ENCODE measurements at places on chromosomes 6 and 20.

- no peak for DNase-seq
Measured at GRCh38 chr20:12717061-12717460, 291.7 kb upstream of the SPTLC3 start.

- DNase-seq = no peak
Measured at GRCh38 chr6:36337814-36338213, 1.1 kb upstream of the BNIP5 start.

GRCh38 chr6:20775981-20776380 lies 241.7 kb downstream of the CDKAL1 start:
- DNase-seq = no peak

GRCh38 chr6:109308018-109308492 lies 74.2 kb downstream of the CD164 start:
- DNase-seq = no peak

GRCh38 chr6:23526526-23526925 lies 599.5 kb upstream of the NRSN1 start:
- no peak for DNase-seq

DNA sequence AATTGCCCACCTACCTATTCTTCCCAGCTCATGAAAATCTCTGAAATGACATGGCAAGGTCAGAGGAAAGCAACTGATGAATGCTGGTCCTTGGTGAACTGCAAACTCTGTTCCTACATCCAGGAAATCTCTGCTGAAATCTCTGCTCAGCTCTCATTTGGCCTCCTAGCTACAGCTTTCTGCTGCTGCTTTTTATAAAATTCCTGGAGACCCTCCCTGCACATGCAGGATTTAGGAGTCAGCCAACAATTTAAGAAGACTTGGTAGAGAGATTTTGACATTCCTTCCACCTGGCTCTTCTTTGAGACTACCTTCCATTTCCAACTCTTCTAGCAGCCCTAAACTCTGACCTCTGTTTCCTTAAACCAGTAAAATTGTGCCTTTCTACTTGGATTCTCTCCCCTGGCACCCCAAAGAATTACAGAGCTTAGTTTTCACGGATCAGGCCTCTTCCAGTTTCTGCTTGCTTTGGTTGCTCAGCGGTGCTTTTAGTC lies 55.5 kb downstream of the PDE7B start:
- no peak for DNase-seq

GRCh38 chr6:16236631-16237199 lies 1.7 kb upstream of the GMPR start:
- DNase-seq = no peak

- no peak for DNase-seq
Measured at GRCh38 chr20:19727251-19727847, 30.7 kb upstream of the RIN2 start.

DNA sequence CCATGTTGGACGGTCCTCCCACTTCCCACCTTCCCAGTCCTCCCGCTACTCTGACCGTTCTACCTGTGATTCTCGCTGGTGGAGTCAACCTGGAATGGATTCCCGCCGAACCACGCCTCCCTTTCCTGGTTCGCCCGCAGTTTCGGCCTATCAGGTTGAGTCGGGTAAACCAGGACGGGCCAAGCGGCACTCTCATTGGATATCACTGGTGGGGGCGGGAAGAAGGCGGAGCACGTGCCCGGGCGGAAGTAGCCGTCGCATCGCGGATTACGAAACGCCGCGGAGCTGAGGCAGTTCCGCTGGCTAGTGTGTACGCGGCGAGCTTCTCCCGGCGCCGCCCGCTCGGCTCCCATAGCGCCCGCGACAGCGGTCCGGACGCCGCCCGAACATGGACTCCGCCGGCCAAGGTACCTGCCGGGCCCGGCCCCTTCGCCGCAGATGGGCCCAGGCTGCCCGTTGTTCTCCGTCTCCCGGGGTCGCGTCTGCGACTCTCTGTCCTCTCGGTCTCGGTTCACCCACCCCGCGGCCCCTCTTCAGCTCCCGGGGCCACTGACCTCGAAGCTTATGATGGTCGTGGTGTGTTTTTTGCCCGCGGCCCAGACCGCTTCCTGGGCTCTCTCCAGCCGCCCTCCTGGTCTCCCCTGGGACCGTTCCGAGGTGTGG lies at the start of gene TPD52L2:
TPD52L2 (plus strand) TSS at position 293 of the 663 bp plus-strand sequence; CDS start at position 389, 96 bp downstream.
- peak; percentile 92 for DNase-seq

DNA sequence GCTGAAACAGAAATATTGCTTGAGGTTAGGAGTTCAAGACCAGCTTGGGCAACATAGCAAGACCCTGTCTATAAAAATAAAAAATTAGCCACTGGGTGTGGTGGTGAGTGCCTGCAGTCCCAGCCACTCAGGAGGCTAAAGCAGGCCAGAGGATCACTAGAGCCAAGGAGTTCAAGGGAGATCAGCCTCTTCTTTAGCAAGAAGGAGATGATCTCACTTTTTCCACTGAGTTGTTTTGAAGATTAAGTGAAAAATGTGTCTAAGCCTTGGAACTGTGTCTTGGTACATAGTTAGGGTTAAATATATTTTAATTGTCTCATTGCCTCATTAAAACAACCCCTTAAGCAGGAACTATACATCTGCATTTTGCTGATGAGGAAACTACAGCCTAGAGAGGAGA lies 279.0 kb upstream of the ZFP64 start:
- no peak for DNase-seq

DNA sequence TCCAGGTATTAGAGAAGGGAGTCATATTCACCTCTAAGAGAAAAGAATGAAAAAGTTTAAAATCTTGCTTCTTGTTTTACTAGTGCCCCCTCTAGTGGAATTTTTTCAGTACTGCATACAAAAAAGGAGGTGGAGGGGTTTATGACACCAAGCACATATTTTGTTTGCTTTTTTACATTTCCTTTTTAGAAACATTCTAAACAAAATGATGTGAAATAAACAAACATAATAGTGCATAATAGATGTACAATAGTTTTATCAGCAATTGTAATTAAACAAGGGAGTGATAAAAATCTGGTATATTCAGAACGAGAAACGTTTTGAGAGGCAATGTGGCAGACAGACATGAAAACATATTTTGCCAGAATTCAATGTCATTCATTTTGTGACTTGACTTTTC lies 111.0 kb upstream of the TFAP2D start:
- DNase-seq = no peak

DNA sequence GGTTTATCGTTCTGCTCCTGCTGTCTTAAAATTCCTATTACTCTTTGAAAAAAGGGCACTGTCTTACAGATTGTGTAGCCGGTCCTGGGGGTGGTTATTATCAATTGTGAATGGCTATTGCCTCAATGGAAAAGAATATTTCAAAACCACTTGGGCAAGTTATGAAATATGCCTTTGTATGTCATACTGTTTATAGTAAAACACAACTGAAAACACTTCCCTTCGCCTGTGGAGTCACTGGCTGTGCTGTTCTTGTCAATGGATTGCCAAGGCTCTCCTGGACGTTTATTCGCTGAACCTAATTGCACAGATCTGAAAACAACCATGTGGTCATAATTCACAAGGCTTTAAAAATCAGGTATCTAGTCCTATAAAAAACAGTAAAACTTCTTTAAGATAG lies 47.8 kb upstream of the TAGAP start:
- DNase-seq = no peak

DNA sequence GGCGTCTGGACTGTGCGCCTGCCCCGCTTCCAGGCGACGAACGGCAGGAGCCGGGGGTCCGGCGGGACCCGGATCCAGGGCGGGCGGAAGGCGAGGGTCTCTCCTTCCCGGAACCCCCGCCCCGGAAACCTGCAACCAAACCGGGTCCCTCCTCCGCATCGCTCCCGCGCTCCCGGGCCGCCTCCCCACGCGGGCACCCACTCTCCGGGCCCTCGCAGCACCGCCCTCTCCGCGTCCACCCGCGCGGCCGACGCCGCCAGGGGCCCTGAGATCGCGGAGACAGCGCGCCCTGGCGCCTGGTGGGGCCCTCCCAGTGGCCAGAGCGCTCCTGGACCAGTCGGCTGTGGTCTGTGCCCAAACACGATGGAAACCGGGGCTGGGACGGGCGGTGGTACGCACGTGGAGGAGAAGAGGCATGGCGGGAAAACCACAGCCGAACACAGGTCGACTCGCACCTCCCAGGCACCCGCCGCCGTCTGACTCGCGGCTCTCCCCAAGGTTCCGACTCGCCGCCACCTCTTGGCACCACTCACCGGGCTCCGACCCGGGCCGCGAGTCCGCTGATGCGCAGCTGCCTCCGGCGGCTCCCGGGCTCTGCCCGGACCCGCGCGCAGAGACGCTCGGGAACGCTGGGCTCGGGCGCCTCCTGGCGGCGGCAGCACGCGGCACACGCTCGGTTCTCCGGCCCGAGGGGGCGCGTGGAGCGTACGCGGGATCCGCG lies 7.9 kb downstream of the NKX2-2 start:
- DNase-seq = peak; percentile 59

GRCh38 chr6:16704401-16705045 lies 56.7 kb downstream of the ATXN1 start:
- no peak for DNase-seq

- DNase-seq = no peak
Measured at GRCh38 chr6:41700463-41701347, 34.7 kb downstream of the TFEB start.

GRCh38 chr6:154380741-154381140 lies 24.1 kb upstream of the IPCEF1 start:
- DNase-seq = no peak

DNA sequence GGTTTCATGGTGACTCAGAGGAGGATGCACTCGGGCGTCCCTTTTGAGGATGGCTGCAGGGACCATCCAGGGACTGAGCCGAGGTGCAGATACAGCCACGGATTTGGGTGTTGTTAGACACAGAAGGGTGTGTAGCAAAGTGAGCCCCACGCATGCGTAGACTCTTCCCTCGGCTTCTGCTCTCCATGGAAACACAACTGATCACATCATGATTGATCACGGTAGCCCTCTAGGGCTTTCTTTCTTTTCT lies 606 bp upstream of the ULBP1 start:
- no peak for DNase-seq

DNA sequence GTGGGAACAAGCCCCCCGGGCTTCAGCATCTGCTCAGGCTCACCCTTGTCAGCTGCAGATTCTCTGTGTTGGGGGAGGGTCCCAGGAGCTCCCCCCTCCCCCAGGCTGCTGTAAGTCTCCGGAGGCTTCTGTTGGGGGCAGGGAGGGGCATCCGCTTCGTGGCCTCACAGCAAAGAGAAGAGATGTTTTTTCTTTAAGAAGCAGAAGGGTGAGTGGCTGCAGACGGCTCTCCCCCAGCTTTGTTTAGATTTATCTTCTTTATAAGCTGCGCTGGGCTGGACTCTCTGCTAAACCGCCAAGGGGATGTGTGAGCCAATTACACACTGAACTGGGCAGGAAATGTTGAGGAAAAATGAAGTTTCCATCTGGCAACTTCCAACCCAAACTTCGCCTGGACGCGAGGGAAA lies 48.7 kb upstream of the GATA5 start:
- DNase-seq = no peak

- no peak for DNase-seq
Measured at GRCh38 chr6:37539171-37540028, 39.7 kb upstream of the CCDC167 start.

GRCh38 chr6:127420556-127420955 lies 38.6 kb downstream of the KIAA0408 start:
- peak; percentile 4 for DNase-seq

- no peak for DNase-seq
Measured at GRCh38 chr20:62483613-62484458, 8.0 kb upstream of the GATA5 start.

GRCh38 chr6:52317841-52318581 lies 33.5 kb upstream of the MCM3 start:
- DNase-seq = no peak

GRCh38 chr20:19880256-19881079 lies 122.4 kb downstream of the RIN2 start:
- no peak for DNase-seq

DNA sequence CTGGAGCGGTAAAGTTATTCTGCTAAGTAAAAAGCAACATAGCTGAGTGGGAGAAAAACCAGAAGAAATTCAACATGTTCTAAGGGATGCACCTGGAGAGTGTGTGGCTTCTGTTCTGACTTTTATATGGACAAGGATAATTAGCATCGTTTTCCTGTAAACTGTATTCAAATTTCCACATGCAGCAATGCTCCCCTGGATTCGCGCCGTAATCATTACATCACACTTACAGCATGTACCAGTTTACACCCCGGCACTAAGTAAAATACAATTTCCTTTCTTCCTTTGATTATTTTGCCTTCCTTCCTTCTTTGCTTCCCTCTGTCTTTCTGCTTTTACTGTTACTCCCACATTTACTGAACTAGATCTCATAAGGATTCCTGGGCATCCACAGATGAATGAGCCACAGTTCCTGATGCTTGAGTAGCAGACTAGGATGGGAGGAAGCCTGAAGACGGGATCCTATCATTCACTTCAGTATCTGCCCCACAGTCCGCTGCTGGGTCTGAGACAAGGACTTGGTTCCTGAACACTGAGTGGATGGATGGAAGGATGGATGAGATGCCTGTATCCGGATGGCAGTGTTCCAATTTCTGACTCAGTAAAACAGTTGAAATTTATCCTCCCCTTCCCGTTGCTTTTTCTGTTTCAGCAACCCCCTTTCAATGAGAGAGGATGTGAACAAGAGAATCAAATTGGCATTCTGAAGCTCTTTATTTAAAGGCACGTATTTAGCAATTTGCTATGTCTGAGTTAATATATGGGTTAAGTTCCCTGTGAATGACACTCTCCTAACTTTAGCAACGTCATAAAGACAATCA lies 174.6 kb downstream of the GJA10 start:
- DNase-seq = no peak

GRCh38 chr6:74368746-74369145 lies 672.7 kb downstream of the CD109 start:
- DNase-seq = no peak

- DNase-seq = no peak
Measured at GRCh38 chr6:34062815-34063214, 83.1 kb downstream of the GRM4 start.

- no peak for DNase-seq
Measured at GRCh38 chr6:47698342-47698787, at the start of gene ADGRF4. ADGRF4 (plus strand) TSS chr6:47698580; CDS start chr6:47707246, 8,666 bp downstream.

DNA sequence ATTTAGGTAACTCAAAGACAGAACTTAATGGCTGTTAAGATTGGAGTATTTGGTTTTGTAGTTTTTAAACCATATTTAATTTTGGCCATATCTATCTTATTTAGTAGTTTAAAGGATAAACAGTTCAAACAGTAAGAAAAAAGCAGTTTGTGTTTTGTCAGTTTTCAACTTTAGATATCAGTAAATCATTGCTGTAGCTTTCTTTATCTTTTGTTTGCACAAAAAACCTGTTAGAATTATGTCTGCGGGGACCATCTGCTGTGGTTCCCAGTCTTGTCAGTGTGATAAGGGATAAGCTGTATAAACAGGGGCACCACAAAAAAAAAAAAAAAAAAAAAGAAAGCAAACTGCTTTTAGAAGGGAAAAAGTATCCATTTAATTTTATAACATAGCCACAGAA lies 40.9 kb downstream of the CDKAL1 start:
- no peak for DNase-seq

DNA sequence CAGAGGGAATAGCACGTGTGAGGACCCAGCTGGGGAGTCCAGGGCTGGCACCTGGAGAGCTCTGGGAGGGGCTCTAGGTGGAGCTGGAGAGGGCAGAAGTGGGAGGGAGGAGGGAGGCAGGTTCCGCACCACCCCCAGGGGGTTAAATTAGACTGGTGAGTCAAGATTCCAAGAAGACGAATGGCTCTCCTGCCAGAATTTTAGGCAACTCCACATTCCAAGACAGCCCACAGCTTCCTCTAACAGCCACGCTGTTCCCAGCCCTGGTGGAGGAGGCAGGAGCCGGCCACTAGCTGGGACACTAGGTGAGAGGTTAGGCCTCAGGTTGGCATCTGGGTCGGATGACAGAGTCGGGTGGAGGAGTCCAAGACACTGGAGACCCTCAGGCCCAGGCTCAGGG lies 60.2 kb downstream of the TFAP2C start:
- DNase-seq = no peak
